Activated T-cell treated with anti-CD3 and anti-CD28 coated beads for 4 hours (primary cell): ENCODE measurements at places on chromosomes 7 and 10.

DNA sequence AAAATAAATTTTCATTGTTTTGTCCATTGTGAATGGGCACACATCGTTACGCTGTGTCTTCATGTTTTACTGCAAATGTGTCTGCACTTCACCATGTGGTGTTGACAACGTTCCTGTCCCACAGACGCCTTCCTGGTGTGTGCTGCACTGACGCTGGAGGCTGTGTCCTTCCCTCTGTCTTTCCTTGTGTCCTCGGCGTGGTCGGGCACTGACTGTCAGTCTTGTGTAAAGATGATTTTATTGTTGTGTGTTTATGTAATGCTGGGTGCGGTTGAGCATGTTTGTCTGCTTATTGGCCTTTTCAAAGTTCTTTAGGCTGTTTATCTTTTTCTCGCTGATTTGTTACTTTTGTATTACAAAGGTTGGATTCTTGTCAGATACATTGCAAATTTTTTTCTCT, 18.1 kb downstream of the IDI2 start:
- DNase-seq: no peak

DNA sequence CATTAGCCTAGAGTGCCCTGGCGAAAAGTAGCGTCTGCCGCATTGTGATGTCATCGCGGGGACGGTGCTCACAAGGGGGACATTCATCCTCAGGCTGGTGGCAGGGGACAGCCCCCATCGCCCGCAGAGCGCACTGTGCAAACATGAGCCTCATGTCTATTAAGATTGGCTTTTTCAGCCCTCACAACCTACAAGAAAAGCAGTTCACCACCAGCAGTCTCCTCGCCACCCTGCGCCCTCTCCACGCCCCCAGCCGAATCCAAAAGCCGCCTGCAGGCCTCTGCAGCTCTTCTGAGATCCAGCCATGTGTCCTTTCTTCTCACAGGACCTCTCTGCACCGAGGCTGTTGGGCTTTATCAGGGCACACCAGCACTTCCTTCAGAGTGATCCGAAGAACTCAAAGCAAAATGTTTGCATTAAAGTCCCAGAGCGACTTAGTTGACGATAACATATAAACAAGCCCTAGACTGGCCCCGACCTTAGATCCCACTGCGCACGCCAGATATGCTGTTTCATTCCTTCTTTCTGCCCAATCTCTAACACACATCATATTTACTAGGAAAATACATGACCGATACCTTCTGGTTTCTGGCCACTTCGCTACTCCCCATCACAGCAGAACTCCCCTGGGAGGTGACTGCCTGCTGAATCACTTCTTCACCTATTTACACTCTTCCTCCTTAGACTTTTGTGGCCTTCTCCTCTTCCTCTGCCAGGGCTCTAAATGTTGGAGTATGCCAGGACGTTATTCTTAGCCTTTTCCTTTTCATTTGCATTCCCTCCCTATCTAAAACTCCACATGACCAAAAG, 206.0 kb upstream of the SH2B2 start:
- no peak for DNase-seq

- DNase-seq: no peak
These were observed 43.0 kb downstream of the CXCL12 start for GRCh38 chr10:44341886-44342285.

DNA sequence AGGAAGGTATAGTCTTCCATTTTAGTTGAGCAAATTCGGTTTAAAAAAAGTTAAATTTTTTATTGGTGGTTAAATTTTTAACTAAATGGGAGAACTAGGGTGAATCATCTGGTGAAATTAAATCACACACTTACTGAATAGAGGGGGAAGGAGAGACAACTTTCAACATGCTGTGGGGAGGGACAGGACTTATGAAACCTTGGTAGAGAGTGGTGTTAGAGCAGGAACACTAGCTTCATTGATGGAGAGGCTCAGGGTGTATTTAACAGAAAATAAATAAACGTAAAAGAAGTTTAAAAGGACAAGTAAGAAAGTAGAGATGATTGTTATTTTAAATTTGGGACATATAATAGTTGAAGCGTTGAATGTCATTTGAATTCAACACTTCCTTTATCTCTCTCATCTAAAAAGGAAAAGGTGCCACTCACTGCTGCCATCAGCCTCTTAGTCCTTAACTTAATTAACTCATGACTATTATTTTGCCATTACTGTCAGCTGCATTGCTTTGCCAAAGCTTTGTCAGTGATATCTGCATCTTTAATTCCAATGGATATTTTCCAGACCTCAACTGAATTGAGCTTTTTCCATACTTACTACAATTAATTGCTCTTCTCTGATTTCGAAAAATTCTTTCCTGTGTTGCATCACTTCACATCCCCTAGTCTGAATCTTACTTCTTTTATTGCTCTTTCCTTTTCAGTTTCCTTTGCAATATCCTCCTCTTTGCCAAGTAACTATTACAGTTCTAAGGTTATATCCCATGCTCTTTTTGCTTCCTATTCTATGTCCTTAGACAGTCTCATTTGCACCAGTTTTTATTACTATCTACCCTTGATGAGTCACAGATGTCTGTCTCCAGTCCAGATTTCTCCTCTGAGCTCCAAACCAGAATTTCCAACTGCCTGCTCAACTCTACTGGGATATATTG, 71.7 kb downstream of the GNAT3 start:
- DNase-seq: no peak

DNA sequence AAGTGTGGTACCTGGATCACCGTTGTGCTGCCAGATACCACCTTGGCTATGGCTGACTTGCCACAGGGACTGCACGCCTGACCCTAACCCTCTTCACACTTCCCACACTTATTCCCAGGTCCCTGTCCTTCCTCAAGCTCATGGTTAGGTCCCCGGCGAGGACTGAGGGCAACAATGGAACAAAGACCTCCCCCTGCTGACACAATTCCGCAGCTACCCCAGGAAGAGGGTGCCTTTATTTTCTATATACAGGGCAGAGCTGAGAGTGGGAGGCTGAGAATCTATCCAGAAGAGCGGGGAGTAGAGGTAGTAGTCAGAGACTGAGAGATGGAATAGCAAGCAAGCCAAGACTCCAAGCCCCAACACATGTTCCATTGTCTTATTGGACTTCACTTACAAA, 118.1 kb upstream of the SEM1 start:
- DNase-seq: no peak

GRCh38 chr10:47240173-47240572, 59.8 kb upstream of the GDF10 start:
- no peak for DNase-seq

DNA sequence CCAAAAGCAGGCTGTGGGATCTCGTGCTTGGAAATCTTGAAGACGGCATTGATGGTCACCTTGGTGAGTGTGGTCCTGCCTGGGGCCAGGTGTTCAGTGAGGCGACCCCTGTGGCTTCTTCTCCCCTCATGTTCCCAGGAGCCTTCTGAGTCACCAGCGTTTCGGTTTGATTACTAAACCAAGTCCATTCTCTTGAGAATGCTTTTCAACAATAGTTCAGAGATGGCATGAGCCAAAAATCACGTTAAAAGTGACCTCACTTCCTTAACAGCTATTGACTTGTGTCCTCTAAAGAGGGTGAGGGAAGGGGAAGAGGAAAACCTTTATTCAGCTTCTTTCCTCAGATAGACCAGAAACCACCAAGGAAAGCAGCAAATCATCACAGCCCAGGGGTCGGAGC, 315.2 kb downstream of the GATA3 start:
- DNase-seq: no peak

DNA sequence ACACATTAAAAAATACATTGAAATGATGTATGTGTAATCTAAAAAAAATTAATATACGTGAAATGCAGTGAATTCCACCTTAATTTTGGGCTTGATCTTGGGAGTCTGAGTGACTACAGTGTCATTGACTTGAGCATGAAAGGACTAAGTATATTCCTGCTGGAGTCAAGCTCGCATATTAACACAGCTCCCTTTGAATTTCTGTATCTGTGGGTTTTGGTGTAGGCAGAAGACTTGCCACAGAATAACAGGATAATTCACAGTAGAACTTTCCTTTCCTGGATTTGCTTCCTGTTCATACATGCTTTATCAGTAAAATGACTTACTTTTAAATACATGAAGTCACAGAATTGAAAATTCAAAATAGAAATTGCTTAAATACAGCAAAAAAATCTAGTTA, 55.3 kb downstream of the PPP1R9A start:
- no peak for DNase-seq

GRCh38 chr7:79091661-79092060, 361.8 kb downstream of the MAGI2 start:
- DNase-seq: no peak

GRCh38 chr7:77542409-77542808, 5.3 kb downstream of the PTPN12 start:
- no peak for DNase-seq

GRCh38 chr10:116263870-116264655, 8.9 kb downstream of the GFRA1 start:
- DNase-seq: no peak

DNA sequence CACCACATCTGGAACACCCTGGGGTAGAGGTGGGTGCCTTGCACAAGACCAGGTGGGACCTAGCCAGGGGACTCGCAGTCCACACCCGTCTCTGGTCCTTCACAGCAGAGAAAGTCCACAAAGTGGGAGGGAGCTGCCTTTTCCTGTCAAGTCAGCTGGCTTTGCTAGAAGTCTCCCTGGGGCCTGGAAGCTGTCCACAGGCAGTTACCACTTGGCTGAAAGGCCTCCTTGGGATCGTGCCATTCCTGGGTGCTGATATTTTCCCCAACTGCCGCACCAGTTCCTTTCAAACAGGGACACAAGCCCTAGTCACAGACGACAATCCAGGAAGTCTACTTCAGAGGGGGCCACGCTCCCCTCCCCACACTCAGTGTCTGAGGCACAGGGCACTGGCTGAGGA, 75.4 kb downstream of the AFAP1L2 start:
- no peak for DNase-seq

DNA sequence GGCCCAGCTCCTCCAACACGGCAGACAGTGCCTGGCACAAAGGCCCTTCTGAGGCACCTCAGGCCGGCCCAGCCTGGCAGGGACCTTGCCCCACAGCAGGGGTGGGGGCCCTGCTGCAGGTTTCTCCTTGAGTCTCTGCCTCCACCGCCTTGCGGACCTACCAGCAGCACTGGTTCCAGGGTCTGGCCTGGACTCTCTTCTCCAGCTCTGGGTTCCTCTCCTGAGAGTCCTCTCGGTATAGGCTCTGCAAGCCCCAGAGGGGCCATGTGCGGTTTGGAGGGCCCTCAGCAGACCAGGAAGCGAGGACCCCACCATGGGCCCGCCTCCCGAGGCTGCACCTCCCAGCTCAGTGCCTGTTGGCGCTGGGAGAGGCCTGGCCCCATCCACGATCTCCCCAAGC, 38.1 kb upstream of the ADGRA1 start:
- no peak for DNase-seq

DNA sequence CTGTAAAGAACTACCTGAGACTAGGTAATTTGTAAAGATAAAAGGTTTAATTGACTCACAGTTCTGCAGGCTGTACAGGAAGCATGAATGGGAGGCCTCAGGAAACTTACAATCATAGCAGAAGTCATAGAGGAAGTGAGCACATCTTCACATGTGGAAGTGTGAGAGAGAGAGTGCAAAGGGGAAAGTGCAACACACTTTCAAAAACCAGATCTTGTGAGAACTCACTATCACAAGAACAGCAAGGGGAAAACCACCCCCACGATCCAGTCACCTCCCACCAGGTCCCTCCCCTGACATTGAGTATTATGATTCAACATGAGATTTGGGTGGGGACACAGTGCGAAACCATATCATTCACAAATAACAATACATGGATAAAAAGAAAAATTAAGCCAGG, 24.5 kb downstream of the AVL9 start:
- DNase-seq: no peak

DNA sequence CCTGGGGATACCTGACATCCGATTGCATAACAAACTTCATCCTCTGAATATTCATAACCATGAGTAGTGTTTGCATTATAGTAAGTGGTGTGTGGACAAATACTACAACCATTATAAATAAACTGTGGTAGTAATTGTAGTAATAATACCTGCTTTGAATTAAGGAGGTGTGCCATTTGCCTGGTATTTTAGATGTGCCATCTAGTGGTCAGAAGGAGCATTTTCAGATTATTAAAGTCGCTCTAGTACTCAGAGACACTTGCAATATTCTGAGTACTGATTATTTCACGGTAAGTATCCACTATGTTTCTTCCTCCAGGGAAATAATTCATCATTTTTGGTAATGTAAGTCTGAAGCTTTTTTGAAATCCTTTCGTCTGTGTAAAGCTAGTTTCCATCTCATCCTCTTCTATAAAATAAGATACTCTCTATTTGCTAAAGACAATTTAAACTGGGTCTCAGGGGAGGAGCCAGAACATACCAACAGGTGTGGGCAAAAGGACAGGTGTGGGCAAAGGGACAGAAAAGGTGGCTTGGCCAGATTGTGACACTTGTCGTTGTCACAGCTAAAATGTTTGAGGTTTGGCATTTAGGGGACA, 115.3 kb upstream of the WDR11 start:
- DNase-seq: no peak

GRCh38 chr10:15863733-15864132, 3.4 kb upstream of the MINDY3 start:
- DNase-seq: no peak

GRCh38 chr7:92832534-92833023, 3.8 kb downstream of the CDK6 start:
- no peak for DNase-seq

GRCh38 chr7:117704063-117704462, 169.2 kb downstream of the CTTNBP2 start:
- no peak for DNase-seq

GRCh38 chr7:116546054-116546453, 21.2 kb downstream of the CAV1 start:
- no peak for DNase-seq

- DNase-seq: no peak
These were observed 1055.1 kb downstream of the NXPH1 start for GRCh38 chr7:9488555-9488954.

GRCh38 chr10:81177651-81178244, 640.0 kb downstream of the SH2D4B start:
- DNase-seq: no peak

DNA sequence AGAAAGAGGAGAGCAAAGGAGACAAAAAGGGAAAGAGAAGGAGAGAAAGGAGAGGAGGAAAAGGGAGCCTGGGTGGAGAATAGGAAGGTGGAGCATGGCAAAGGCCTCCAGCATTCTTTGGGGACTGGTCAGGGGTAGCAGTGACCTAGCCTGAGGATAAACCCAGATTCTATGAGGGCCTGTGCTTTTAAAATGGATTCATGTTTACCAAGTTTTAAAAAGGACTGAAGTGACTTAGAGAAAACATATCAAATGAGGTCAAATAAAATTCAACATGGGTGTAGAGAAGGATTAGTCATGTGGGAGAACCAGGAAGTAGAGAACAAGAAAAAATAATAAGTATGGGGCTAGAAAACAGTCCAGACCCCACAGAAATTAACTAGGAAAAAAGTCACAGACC, 20.7 kb downstream of the CREB3L2 start:
- no peak for DNase-seq
